ENCODE measurements at places on chromosomes 16 and 17. TPM values are rescaled to one million over a fixed set of nuclear protein-coding genes. Genes with fewer than 3 reads are reported as not detected.

GRCh38 chr17:34580685-34581445 is 1.5 kb downstream of the TMEM132E start:
- no peak for DNase-seq
- peak overlapping the region; percentile 72 for H3K4me3 ChIP-seq

- peak overlapping the region; percentile 62 for H3K27ac ChIP-seq
- H3K4me1 ChIP-seq = peaks cover 10% of the 10 kb centered on the region
- no peaks in the 10 kb centered on the region for H3K36me3 ChIP-seq
- no peaks in the 10 kb centered on the region for H3K27me3 ChIP-seq
- peak; percentile 72 for DNase-seq
These were observed 6.6 kb upstream of the BMERB1 start for GRCh38 chr16:15427648-15428239.

- H3K27ac ChIP-seq = no peak overlapping the region
- no peak overlapping the region for H3K4me3 ChIP-seq
- no peaks in the 10 kb centered on the region for H3K36me3 ChIP-seq
- DNase-seq = no peak
- H3K4me1 ChIP-seq = peaks cover 56% of the 10 kb centered on the region
- H3K27me3 ChIP-seq = no peaks in the 10 kb centered on the region
These were observed 7.7 kb upstream of the RARA start for GRCh38 chr17:40301315-40301714.

DNA sequence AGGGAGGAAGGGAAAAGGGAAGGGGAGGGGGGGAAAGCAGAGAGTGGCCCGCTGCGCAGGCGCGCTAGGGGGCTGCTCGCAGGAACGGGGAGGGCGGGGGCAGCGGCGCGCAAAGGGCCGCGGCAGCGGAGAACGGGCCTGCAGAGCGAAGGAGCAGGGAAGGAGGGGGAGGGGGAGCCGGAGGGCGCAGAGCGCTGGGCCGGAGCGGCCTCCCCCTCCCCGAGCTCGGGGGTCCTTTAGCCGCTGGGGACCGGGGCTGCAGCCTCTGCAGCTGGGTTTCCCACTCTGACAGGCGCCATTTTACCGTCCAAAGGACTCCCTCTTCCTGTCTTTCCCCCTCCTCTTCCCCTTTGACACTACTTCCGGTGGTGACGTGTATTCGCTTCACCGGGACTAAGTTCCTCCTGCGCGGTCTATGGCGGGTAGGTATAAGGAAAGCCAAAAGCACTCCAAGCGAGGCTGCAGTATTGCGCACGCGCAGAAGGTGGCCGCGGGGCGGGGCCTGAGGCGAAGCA is at the start of gene CTDNEP1:
Gene CTDNEP1 (minus strand): TSS at position 74 of the 515 bp plus-strand sequence. CDS start 438 bp downstream, outside the sequence.
- peak within 1 kb of the TSS; percentile 99 for H3K27ac ChIP-seq
- H3K4me3 ChIP-seq = peak within 1 kb of the TSS; percentile 99
- H3K4me1 ChIP-seq = peaks cover 52% of the 10 kb centered on the region
- DNase-seq = peak; percentile 95
- H3K27me3 ChIP-seq = no peaks in the 10 kb centered on the region

DNA sequence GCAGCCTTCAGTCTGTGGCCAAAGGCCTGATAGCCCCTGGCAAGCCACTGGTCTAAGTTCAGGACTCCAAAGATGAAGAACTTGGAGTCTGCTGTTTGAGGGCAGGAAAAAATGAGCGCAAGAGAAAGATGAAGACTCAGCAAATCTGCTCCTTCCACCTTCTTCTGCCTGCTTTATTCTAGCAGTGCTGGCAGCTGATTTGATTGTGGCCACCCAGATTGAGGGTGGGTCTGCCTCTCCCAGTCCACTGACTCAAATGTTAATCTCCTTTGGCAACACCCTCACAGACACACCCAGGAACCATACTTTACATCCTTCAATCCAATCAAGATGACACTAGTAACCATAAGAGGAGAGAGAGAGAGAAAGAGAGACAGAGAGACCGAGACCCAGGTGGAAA is 127.6 kb downstream of the UTP18 start:
- no peaks in the 10 kb centered on the region for H3K4me1 ChIP-seq
- no peak for DNase-seq
- H3K27ac ChIP-seq = no peak overlapping the region
- H3K4me3 ChIP-seq = no peak overlapping the region

- no peaks in the 10 kb centered on the region for H3K27me3 ChIP-seq
- no peak overlapping the region for H3K27ac ChIP-seq
- no peak for DNase-seq
- H3K4me1 ChIP-seq = peaks cover 14% of the 10 kb centered on the region
- H3K36me3 ChIP-seq = no peaks in the 10 kb centered on the region
These were observed 27.7 kb upstream of the MYOCD start for GRCh38 chr17:12637745-12638651.

DNA sequence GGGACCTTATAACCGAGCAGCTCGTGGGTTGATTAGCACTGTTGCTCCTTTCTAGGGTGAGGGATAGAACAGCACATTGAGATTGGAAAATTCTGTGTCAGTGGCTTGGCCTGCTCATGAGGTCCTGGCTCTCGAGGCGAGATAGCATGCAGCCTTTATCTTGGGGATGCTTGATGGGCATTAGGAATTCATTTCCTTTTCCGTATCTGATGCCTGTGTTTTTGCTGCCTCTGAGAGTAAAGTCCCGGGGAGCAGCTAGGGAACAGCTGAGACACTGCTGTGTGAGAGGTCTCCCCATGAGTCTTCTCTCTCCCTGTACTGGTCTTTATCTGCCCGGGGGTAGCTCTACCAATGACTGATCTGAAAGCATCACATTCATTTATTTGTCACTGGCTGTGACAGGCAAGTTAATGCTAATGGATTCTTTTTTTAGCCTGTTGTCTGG is 14.5 kb downstream of the MSI2 start:
- peaks cover 39% of the 10 kb centered on the region for H3K36me3 ChIP-seq
- peaks cover 26% of the 10 kb centered on the region for H3K4me1 ChIP-seq
- H3K27me3 ChIP-seq = no peaks in the 10 kb centered on the region
- no peak for DNase-seq
- no peak overlapping the region for H3K27ac ChIP-seq
- H3K4me3 ChIP-seq = no peak overlapping the region

GRCh38 chr17:29614349-29615047 is 8.2 kb downstream of the CORO6 start:
- DNase-seq = no peak
- peak overlapping the region; percentile 63 for H3K4me3 ChIP-seq
- H3K4me1 ChIP-seq = peaks cover 68% of the 10 kb centered on the region

- H3K27ac ChIP-seq = no peak overlapping the region
- no peak for DNase-seq
These were observed 17.1 kb downstream of the PSKH1 start for GRCh38 chr16:67910158-67910557.

- peaks cover 31% of the 10 kb centered on the region for H3K4me1 ChIP-seq
- H3K4me3 ChIP-seq = no peak overlapping the region
- no peak overlapping the region for H3K27ac ChIP-seq
- no peaks in the 10 kb centered on the region for H3K36me3 ChIP-seq
- no peak for DNase-seq
- peaks cover 24% of the 10 kb centered on the region for H3K27me3 ChIP-seq
These were observed 22.5 kb downstream of the RAB11FIP4 start for GRCh38 chr17:31413874-31414549.

DNA sequence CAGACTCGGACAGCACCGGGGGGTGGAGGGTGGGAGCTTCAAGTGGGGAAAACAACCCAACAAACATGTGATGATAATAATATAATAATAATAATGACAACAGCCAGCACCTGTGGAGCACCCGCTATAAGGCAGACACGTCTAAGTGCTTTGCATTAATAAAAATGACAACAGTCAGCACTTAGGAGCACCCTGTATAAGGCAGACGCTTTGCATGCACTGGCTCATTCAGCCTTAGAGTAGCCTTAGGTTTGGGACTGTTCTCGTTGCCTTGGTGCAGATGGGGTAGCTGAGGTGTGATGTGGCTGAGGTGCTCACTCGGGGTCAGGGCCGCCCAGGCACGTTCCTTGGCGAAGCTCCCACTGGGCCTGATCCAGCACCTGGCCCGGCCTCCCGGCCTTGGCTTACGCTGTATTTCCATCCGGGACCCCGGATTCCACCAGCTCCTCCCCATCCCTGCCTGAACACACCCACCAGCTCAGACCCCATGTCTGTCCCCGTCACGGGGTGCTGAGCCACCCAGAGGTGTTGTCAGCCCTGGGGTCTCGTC is 144.0 kb upstream of the CIBAR2 start:
- no peak overlapping the region for H3K27ac ChIP-seq
- H3K27me3 ChIP-seq = no peaks in the 10 kb centered on the region
- no peak overlapping the region for H3K4me3 ChIP-seq
- H3K4me1 ChIP-seq = no peaks in the 10 kb centered on the region
- DNase-seq = no peak

GRCh38 chr17:75557852-75558665 is 29.5 kb upstream of the MYO15B start:
- no peaks in the 10 kb centered on the region for H3K36me3 ChIP-seq
- no peak for DNase-seq
- no peak overlapping the region for H3K4me3 ChIP-seq
- H3K27ac ChIP-seq = no peak overlapping the region
- peaks cover 2% of the 10 kb centered on the region for H3K4me1 ChIP-seq

GRCh38 chr16:88618956-88619667 is 19.3 kb upstream of the IL17C start:
- H3K36me3 ChIP-seq = peaks cover 30% of the 10 kb centered on the region
- no peak overlapping the region for H3K4me3 ChIP-seq
- DNase-seq = no peak
- no peaks in the 10 kb centered on the region for H3K27me3 ChIP-seq

DNA sequence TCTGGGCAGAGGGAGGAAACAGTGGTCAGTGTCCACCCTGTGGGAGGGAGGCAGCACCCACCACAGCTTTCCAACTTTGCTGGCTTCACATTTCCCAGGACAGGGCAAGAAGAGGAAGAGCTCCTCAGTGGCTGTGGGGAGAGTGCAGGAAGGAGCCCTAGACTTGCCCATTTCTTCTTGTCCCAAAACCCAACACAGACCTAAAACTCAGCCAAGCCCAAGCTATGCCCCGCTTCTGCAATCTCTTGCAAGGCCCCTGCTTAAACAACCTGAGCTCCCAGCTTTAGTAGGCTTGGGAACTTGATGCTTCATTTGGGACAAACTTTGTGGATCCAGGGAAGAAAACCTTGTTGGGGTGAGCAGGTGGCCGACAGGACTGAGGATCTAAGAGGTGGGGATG is 173.8 kb downstream of the LGALS9B start:
- H3K4me3 ChIP-seq = no peak overlapping the region
- H3K27me3 ChIP-seq = no peaks in the 10 kb centered on the region
- no peaks in the 10 kb centered on the region for H3K36me3 ChIP-seq
- DNase-seq = no peak
- H3K4me1 ChIP-seq = no peaks in the 10 kb centered on the region

- peaks cover 6% of the 10 kb centered on the region for H3K36me3 ChIP-seq
- no peaks in the 10 kb centered on the region for H3K4me1 ChIP-seq
- DNase-seq = no peak
- no peak overlapping the region for H3K4me3 ChIP-seq
- H3K27ac ChIP-seq = no peak overlapping the region
These were observed 38.0 kb downstream of the ZFPM1 start for GRCh38 chr16:88491001-88491559.

DNA sequence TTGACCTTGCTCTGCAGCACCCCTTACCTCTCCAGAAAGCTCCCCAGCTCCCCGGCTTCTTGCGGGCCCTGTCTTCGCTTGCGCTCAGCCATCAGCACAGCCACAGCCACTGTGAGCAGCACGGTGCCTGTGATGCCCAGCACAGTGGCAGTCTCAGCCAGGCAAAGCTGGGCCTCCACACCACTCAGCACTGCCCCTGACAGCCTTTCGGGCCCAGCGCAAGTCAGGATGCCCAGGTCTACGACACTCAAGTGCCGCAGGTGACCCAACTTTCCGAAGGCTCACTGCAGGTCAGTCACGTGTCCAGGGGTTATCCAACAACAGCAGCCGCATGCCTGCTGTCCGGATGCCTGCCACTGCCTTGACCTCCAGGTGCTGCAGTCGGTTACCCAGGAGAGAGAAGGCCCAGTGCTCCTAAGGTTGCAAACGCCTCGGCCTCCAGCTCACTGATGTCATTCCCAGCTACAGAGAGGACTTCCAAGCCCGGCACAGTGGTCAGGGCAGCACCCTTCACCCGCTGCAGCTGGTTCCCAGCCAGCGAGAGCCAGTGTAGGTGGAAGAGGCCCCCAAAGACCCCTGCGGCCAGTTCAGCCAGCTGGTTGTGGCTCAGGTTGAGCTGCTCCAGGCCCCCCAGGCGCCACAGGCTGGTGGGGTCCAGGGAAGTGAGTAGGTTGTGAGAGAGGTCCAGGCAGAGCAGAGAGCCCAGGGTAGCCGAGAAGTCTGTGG is 8.9 kb upstream of the TMEM101 start:
- no peak for DNase-seq
- peaks cover 4% of the 10 kb centered on the region for H3K4me1 ChIP-seq
- no peak overlapping the region for H3K4me3 ChIP-seq
- no peak overlapping the region for H3K27ac ChIP-seq
- peaks cover 3% of the 10 kb centered on the region for H3K36me3 ChIP-seq

DNA sequence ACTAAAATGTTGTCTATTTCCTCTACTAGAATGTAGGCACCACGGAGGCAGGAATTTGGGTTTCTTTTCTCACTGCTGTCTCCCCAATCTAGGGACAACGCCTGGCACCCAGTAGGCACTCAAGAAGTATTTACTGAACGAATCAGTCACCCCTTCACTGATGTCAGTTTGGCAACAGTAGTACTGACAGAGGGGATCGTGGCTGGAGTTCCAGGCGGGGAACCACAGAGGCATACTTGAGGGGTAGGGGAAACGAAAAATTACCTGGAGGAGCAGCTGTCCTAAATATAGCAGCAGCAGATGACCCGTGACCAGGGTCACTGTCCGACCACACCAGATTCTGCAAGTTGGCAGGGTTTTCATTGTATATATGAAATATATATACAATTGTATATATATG is 33.3 kb downstream of the TRIM25 start:
- H3K36me3 ChIP-seq = no peaks in the 10 kb centered on the region
- no peak overlapping the region for H3K4me3 ChIP-seq
- no peak overlapping the region for H3K27ac ChIP-seq
- DNase-seq = no peak
- no peaks in the 10 kb centered on the region for H3K27me3 ChIP-seq

GRCh38 chr17:68468788-68469187 is 11.5 kb upstream of the WIPI1 start:
- DNase-seq = no peak
- no peaks in the 10 kb centered on the region for H3K27me3 ChIP-seq
- peaks cover 26% of the 10 kb centered on the region for H3K4me1 ChIP-seq
- no peaks in the 10 kb centered on the region for H3K36me3 ChIP-seq
- no peak overlapping the region for H3K4me3 ChIP-seq

- H3K36me3 ChIP-seq = peaks cover 62% of the 10 kb centered on the region
- H3K4me1 ChIP-seq = no peaks in the 10 kb centered on the region
- DNase-seq = no peak
These were observed 126.9 kb downstream of the KATNIP start for GRCh38 chr16:27676839-27677238.

GRCh38 chr17:14859542-14859941 is 405.6 kb downstream of the PMP22 start:
- DNase-seq = no peak
- H3K27me3 ChIP-seq = no peaks in the 10 kb centered on the region
- H3K36me3 ChIP-seq = no peaks in the 10 kb centered on the region
- H3K4me3 ChIP-seq = no peak overlapping the region
- no peak overlapping the region for H3K27ac ChIP-seq

- H3K27ac ChIP-seq = no peak overlapping the region
- DNase-seq = no peak
- no peaks in the 10 kb centered on the region for H3K27me3 ChIP-seq
- peaks cover 26% of the 10 kb centered on the region for H3K4me1 ChIP-seq
These were observed 47.3 kb upstream of the CHMP6 start for GRCh38 chr17:80944326-80944725.

TMEM106A gene
- 3.2 TPM for total RNA-seq

ABCA3 gene
- 6.9 TPM for total RNA-seq

PRSS22 gene
- total RNA-seq = not detected

STX1B gene
- 0.77 TPM for total RNA-seq

SLC16A6 gene
- 0.08 TPM for total RNA-seq

NAGS gene
- total RNA-seq = 0.11 TPM
